GM03348 (cell line): ENCODE measurements at places on chromosomes 2 and 18.

DNA sequence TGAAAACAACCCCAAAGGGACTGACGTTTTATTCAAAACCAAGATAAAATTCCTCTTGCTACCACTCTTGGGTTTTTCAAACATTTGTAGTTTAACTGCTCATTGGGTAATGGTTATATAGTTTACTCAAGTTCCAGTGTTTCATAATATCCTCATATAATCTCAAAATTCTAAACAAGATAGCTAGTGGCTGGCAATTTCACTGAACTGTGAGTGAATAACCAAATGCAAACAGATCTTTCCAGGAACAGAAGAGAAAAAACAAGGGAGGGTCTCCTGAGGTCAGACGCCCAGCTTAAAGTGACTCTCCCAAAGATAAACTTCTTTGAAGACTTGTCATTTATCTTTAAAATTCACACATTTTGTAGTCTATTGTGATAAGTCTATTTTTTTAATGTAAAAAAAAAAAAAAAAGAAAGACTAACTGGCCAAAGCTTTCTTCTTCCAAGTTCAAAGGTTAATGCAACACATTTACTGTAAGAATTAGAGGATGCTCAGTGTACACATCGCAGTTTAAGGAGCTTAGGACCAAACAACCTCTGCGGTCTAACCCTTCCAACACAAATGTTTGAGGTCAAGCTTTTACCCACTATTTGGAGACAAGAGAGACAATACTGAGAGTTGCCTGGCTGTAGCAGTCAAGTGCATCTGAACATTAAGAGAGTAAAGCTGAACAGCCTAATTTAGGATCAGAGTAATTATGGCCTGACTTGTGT lies 26.6 kb downstream of the LPIN2 start:
- no peak for DNase-seq

DNA sequence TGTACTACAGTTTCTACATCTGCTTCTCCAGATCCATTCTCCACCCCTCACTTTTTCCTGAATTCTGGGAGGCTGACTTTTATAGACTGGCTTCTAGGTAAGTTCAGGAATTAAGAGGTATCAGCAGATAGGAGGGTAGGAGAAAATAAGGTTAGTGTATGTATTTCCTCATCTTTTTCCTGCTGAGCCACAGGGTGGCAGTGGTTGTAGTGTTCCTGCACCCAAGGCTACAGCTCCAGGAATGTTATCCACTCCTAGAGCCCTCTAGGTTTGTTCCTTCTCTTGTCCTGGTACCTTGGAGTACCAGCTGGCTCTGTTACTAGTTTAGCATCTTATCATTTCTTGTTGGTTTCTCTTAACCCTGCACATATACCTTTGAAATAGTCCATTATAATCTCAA lies 40.7 kb upstream of the C2orf66 start:
- peak; percentile 20 for DNase-seq

GRCh38 chr2:143705108-143705707 lies 576.0 kb downstream of the ARHGAP15 start:
- DNase-seq: no peak

DNA sequence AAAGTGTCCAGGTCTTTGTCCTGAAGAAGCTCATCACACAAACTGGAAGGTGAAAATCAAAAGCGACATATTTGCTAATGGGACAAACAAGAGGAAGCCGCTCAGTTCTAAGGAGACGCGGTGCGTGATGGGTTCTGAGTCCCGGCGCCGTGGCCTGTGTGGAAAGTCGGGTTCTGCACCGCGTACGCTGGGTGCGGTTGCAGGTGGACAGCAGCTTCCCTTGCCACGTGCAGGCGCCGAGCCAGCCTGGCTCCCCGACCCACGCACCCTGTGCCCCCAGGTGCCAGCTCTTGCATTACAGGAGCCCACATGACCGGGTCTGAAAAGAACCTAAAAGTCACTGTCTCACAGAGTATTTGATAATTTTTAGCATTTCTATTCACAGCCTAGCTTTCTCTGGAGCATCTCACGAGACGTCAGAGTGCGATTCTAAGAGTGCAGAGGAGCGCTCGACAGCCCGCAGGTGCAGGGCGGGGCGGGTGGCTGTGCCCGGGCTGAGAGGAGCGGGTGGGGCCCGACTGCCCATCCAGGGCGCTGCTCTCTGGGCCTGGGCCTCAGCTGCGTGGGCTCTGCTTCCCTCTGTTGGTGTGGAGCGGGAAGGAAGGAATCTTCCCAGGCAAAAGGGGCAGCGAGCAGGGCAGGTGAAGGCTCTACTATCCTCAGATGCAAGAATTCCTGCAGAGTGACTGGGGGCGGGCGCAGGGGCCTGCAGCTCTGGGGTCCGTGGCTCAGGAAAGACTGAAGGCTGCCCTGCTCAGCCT lies 39.4 kb downstream of the MYT1L start:
- no peak for DNase-seq

- no peak for DNase-seq
These were observed 342.6 kb downstream of the CELF4 start for GRCh38 chr18:37222999-37223378.

GRCh38 chr2:32768387-32769174 lies 140.7 kb downstream of the TTC27 start:
- DNase-seq: no peak

- no peak for DNase-seq
These were observed 64.8 kb upstream of the ID2 start for GRCh38 chr2:8617048-8617447.

DNA sequence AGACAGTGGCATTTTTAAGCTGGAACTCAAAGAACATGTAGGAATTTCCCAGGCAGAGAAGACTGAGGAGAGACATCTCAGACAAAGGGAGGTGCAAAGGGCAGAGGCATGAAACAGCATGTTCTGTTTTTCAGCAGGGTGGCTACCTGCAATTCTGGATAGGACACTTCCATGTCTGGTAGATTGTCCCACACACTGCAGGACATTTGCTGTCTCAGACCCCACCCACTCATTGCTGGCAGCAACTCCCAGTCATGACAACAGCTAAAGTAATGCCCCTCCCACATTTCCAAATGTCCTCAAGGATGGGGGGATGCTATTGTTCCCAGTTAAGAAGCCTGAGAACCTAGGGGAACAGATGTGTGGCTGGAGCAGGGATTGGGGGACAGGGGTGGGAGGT lies 40.8 kb downstream of the ANKRD44 start:
- no peak for DNase-seq

DNA sequence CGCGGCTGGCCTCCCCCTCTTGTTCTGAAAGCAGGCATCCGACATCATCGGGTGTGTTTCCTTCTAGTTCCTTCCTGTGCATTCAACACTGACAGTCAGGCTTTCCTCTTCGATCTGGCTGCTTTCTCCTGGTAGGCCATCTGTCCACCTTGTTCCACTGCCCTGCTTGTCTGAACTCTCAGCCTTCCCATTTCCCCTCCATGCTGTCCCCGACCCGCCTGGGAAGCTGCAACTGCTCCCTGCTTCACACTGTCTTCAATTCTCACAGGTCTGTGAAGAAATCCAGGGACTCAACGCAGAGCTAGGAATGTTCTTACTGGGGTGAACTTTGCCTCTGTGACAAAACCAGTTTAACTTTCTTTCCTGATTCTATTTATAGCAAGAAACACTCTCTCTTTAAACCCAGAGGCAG lies 43.0 kb downstream of the KIF3C start:
- DNase-seq: no peak

- DNase-seq: no peak
These were observed 116.0 kb upstream of the PELI1 start for GRCh38 chr2:64260093-64260803.

DNA sequence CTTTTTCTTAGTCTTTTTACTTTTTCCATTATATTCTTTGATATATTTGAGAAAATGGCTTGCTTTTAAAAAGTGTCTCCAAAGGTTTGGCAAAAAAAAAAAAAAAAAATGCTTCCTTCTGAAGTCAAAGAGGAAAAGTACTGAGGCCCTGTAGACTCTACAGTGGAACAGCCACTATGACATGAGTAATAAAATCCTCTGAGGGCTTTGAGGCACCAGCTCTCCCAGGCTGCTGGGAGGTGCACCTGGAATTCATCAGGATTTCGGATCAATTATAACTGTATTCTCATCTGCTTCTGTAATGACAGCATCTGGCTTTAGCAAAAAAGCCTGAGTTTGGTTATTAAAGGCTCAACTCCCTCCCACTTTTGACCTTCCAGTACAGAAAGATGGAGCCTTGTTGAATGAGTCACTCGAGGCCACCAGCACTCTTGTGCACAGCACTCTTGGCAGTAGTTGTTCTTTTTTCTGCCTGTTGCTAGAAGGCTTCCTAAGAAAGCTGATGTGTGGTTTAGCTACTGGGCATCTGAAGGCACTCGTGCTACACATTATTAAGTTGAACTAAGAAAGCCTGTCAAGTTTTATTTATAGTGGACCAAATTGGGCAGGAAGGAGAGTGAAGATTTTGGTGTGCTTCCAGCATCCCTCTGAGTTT lies 131.3 kb downstream of the PRPF40A start:
- DNase-seq: peak; percentile 81

- no peak for DNase-seq
These were observed 283.5 kb downstream of the PID1 start for GRCh38 chr2:228987441-228988155.

GRCh38 chr2:170509452-170510193 lies 205.5 kb upstream of the SP5 start:
- no peak for DNase-seq

DNA sequence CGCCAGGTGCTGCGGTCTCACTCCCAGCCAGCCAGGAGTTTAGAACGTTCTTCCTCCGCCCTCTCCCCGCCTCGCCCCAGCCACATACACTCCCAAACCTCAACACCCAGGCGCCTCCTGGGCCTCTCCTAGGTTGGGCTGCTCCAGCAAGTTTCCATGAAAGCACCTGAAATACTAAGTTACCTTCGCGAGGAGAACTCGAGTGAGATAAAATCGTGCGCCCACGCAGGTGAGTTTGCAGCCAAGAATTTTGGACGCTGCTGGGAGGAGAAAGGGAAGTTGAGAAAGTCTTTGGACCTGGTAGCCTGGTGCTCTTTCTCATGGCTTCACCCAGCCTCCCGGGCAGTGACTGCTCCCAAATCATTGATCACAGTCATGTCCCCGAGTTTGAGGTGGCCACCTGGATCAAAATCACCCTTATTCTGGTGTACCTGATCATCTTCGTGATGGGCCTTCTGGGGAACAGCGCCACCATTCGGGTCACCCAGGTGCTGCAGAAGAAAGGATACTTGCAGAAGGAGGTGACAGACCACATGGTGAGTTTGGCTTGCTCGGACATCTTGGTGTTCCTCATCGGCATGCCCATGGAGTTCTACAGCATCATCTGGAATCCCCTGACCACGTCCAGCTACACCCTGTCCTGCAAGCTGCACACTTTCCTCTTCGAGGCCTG lies at the start of gene GPR39:
Gene GPR39, plus strand, starts transcription at position 83 of the 673 bp plus-strand sequence.
- no peak for DNase-seq

DNA sequence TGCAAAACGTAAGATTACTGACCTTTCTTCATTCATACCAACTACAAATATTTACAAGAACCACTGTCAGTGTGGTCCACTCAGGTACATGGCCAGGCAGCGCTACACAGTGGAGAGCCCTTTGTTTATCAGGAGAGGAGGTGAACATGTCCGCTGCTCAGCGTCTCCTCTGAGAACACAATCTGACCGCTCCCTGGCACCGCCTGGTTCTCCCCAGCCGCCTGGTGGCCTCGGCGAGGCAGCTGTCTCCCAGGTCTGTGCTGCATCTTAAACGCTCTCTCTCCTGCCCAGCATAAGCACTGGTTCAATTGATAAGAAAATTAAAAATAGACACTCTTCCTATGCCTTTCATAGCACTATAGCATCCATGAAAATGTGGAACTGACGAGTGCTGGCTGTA lies 146.8 kb upstream of the PXDN start:
- DNase-seq: no peak

GRCh38 chr2:149622343-149622742 lies 34.8 kb upstream of the MMADHC start:
- no peak for DNase-seq

- DNase-seq: no peak
These were observed 1.2 kb upstream of the EMX1 start for GRCh38 chr2:72915907-72916742.

- DNase-seq: no peak
These were observed 7.6 kb upstream of the GAREM1 start for GRCh38 chr18:32478317-32478716.

GRCh38 chr18:48828691-48829442 lies 121.9 kb downstream of the SMAD7 start:
- no peak for DNase-seq

GRCh38 chr2:218811382-218811781 lies 20.2 kb downstream of the PRKAG3 start:
- no peak for DNase-seq

DNA sequence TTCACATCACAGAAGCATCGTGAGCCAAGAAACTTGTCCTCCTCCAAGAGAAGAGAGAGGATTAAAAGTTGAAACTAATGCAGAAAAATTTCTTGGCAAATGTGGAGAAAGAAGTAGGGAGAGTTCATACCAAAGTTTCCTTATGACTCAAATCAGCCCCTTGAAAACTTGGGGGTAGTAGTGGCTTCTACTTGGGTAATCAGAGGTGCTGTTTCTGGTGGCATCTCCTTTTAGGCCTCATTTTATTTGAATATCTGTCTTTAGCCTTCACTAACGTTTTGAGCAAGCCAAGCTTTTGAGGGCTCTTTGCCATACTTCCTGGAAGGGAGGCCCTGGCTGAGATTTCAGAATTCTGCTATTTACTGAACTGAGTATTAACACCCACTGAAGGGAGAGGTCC lies 515.3 kb upstream of the MEX3C start:
- no peak for DNase-seq

- DNase-seq: no peak
These were observed 150.7 kb downstream of the GALNT14 start for GRCh38 chr2:30987566-30987965.

DNA sequence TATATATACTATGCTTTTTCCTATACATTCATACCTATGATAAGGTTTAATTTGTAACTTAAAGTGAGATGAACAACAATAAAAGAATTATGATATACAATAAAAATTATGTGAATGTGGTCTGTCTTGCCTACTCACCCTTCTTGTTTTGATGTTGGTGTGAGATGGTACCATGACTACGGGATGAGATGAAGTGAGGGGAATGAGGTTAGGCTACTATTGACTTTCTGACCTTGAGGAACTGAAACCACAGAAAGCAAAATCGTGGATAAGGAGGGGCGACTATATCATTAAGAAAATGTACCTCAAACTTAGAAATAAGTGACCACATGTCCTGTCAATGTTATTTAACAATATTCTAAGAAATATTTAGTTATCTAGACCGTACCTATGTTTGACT lies 103.9 kb upstream of the PPP1CB start:
- no peak for DNase-seq

GRCh38 chr18:78595453-78595852 lies 384.2 kb upstream of the SALL3 start:
- DNase-seq: no peak

DNA sequence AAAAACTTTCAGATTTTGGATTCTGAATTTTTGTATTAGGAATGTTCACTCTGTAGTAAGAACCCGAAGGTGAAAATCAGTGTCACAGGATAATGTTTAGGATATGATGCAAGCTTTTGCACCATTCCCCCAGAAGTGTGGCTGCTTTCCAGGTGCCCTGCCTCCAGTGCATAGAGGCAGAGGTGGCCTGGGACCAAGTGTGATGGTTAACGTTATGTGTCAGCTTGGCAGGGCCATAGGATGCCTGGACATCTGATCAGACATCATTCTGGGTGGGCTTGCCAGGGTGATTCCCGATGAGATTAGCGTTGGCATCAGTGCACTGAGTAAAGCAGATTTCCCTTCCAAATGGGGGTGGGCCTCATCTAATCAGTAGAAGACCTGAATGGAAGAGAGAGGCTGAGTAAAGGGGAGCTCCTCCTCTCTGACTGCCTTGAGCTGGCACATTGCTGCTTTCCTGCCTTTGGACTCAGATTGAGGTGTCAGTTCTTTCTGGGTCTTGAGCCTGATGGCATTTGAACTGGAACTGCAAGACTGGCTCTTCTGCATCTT lies 177.4 kb upstream of the HS6ST1 start:
- DNase-seq: no peak

- DNase-seq: peak; percentile 58
These were observed 929.2 kb downstream of the SLC4A3 start for GRCh38 chr2:220556658-220557057.
